ENCODE measurements at places on chromosomes 6 and 20.

- no peak for DNase-seq
Measured at GRCh38 chr6:9292975-9293374, 857.6 kb upstream of the SLC35B3 start.

DNA sequence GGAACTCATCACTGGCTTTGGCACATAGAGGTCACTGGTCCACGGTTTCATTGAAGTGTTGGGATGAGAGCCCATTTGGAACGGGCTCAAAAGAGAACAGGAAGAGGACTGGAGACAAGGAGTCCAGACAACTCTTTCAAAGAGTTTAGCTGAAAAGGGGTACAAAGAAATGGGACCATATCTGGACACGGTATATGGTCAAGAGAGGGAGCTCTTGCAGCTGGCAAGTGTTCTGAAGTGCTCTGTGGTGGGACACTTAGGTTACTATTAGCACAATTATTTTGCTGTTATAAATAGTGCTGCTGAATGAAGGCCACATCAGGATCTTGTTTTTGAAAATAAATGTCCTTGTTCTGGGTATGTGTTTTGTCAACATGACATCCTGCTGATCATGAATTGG lies 4.6 kb downstream of the SGK2 start:
- DNase-seq: no peak

DNA sequence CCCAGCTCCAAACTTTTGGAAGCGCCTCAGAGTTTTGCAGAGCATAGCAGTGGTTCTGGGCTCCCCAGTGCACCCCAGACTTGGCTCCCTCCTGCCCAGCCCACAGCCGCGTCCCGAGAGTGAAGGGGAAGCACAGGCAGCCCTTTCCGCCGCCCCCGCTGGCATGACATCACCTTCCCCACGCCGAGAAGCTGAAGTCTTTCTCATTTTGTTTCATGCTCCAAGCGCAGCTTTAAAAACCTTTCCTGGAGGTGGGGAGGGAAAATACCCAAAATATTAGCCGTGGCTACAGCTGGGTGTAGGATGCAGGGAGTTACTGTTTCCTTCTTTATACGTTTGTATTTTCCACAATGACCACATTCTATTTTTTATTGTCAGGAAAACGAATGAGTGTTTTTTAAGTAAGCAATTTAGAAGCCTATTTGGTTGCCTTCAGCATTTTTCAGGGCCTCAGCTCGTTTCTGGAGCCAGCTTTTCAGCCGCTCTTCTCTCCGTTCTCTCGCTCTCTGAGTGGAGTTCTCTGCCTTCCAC lies 72.9 kb downstream of the SNX5 start:
- DNase-seq: no peak

DNA sequence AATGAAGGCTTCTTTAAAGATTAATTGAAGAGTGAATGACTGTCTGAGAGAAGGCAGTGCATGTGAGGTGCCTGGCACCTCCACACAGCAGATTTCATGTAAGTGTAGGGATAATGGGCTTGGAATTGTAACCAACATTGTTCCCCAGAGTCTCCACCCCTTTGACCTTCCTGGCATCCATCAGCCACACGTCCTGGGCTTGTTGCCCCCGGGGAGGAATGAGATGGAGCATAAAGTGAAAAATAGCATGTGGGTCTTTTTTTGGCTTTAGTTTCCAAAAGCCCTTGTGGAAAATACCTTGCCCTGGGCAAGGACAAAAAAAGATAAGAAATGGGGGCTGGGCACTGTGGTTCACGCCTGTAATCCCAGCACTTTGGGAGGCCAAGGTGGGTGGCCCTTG lies 242.2 kb upstream of the ECI2 start:
- no peak for DNase-seq

GRCh38 chr6:11204005-11204399 lies 28.5 kb downstream of the NEDD9 start:
- DNase-seq: no peak

DNA sequence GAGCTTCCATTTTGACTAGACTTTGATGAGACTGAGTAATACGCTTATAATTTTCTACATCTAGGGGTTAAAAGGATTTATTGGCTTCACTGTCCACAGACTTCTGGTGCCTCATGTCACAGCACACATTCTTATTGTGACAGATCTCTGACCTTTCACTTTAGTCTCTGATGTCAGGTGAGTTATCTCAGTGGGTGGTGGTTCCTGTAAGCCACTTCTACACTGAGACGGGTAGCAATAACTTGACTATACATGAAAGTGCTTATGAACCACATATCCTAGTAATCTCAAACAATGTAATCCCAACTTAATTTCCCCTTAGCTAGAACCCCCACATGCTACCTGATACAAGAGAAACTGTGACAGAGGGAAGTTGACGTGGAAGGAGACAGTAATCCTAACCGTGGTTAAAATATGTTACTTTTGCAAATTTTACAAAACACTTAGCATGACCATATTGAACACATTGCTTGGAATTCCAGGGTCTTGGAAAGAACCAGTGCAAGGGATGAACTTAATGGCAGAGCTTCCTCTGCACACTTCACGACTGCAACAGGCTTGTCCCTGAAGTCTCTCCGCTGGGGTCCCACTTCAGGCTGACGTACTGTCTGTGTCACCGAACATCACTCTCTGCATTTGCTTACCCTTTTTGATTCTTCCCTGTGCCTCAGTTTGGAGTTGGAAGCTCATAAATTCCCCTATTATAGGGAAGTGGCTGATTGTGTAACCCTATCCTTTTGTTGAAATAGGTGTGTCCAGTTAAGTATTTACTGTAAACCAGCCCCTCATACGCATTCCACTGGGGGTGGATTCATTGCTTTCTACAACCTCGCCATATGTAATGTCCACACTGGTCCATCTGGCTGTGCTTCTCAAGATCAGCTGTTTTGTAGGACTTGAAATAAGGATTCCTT lies 6.4 kb upstream of the TRIM40 start:
- no peak for DNase-seq

DNA sequence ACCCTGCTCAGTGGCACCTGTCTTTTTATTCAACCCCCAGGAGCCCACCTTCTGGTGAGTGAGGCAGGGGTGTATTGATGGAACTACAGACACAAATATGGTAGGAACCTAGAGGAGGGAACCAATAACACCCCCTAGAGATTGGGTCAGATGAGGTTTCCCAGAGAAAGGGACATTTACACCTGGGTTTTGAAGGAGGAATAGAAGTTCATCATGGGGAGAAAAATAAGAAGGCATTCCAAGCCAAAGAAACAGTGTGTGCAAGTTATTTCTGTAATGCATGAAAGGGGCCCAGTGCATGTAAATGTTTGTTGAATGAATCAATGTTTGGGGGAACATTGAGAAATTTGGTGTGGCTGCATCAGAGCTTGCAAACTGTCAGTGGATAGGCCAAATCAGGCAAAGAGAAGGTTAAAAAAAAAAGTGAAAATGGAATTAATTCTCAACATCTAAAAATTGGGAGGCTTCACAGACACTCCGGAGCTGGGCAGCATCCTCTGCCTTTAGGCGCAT lies 11.1 kb upstream of the KIAA1755 start:
- no peak for DNase-seq

DNA sequence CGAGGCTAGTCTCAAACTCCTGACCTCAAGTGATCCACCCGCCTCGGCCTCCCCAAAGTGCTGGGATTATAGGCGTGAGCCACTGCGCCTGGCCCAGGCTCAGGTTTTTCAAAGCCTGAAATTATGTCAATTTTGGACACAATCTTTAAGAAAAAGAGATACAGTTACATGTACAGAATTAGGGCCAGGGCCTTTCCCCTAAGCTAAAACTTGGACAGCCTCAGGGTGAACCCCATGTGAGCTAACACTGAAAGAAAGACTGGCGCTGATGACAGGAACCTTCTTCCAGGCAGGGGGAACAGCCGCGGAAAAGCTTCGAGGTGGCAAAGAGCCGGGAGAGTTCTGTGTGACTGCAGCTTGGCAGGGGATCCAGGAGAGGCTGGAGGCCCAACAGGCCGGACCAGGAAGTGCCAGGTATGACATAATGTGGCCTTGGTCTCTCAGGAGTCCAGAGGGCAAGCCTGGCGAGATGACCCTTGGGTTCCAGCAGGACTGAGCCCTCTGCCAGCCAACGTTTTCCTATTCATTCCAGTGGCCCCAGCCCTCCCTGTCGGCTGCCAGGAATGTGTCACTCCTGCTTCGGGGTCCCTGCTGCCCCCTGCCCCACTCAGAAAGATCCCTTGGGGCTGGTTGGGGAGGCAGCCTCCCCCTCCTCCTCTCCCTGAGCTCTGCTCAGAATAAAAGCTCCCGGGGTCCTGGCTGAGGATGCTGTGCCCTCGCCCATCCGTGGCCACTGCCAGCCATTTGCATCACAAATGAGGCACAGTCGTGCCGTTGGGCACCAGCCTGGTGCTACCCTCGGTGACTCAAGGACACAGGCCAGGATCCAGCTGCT lies 37.3 kb downstream of the RBM38 start:
- DNase-seq: no peak

GRCh38 chr6:31270788-31271640 lies 878 bp downstream of the HLA-C start:
- DNase-seq: no peak

DNA sequence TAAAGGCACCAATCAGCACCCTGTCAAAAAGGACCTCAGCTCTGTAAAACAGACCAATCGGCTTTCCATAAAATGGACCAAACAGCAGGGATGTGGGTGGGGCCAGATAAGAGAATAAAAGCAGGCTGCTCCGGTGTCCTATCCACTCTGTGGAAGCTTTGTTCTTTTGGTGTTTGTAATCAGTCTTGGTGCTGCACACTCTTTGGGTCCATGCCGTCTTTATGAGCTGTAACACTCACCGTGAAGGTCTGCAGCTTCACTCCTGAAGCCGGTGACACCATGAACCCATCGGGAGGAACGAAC lies 7.3 kb upstream of the PXDC1 start:
- no peak for DNase-seq

DNA sequence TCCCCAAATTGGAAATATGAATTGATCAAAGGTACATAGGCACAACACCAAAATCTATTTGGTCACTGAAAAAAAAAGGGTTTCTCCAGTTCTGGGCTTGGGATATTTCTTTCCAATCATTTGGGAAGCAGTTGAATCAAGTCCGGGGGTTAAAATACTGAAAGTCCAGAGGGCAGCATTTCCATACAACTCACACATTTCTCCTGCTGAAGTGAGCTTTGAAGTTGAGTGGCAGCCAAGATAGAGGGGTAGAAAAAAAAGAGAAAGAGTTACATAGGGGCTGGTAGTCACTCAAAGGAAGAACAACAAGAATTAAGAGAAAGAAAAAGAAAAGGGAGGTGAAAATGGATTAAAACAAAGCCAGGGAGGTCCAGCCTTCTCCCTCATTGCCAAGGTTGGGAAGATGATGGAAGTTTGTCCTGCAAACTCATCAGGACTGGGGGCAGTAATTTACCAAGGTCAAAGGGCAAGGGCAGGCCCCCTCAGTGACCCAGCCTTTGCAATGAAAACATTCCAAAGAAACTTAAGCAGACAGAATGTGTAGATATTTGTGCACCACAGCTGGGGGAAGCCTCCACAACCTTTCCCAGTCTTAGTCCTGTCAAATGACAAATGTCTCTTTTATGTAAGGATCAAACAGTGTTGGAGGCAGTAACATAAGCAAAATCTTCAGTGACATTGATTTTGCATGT lies 525.3 kb upstream of the JARID2 start:
- DNase-seq: no peak
